ENCODE measurements at places on chromosomes 1 and 21.

DNA sequence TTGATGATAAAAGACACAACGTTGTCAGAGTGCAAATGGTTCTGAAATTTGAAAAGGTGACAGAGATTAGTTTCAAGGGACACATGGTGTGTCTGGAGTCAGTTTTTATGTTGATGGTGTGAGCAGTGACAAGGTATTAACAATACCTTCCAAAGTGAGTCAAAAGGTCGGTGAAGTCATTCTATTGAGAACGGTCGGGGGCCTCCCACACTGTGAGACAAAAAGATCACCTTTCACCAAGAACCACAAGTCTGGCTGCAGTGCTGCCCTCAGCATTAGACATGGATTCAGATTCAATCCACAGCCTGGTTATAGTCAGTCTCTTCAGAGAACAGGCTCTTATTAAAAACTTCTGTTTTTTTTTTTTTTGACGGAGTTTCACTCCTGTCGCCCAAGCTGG, 26.5 kb downstream of the ZNF124 start:
- DNase-seq, result no peak

- DNase-seq, result no peak
Measured at GRCh38 chr1:117930173-117930447, 571 bp downstream of the WDR3 start.

GRCh38 chr1:94542088-94542870, 720 bp upstream of the F3 start:
- DNase-seq, result no peak

DNA sequence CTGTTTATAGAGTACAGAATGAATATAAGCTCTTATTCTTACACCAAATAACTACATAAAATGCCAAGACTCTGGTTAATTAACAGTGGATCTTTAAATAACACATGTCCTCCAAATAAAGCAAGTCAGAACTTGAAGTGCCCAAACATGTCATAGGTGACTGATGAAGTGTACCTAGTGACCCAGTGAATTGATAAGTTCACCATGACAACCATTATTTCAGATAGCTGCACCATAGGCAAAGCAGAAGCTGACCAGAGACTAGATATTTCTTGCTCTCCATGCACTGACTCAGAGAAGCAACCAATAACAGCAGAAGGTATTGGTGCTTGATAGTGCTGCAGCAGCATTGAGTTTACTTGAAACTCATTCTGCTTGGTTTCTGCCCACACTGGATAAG, 192.1 kb downstream of the DUSP10 start:
- DNase-seq, result no peak
